ENCODE measurements at places on chromosomes 16 and 17. TPM values are rescaled to one million over a fixed set of nuclear protein-coding genes. Genes with fewer than 3 reads are reported as not detected.

MRPS34 gene
- 44.6 TPM for total RNA-seq

PIRT gene
- total RNA-seq: not detected

PDILT gene
- not detected for total RNA-seq

ETV4 gene
- total RNA-seq: not detected

FOXF1 gene
- not detected for total RNA-seq

CACNG1 gene
- total RNA-seq: not detected

TBC1D26 gene
- total RNA-seq: 0.46 TPM

E2F4 gene
- total RNA-seq: 106 TPM

CDK5R1 gene
- 7.2 TPM for total RNA-seq

PERCC1 gene
- total RNA-seq: 0.34 TPM

TNFRSF17 gene
- total RNA-seq: 6.3 TPM

PRSS33 gene
- not detected for total RNA-seq

GAST gene
- not detected for total RNA-seq

DYNLL2 gene
- 25.2 TPM for total RNA-seq

Measured in B cell (primary cell).